ENCODE measurements at places on chromosomes 4 and X.

GRCh38 chr4:158094413-158095134 lies 78.3 kb downstream of the GASK1B start:
- no peak for DNase-seq

DNA sequence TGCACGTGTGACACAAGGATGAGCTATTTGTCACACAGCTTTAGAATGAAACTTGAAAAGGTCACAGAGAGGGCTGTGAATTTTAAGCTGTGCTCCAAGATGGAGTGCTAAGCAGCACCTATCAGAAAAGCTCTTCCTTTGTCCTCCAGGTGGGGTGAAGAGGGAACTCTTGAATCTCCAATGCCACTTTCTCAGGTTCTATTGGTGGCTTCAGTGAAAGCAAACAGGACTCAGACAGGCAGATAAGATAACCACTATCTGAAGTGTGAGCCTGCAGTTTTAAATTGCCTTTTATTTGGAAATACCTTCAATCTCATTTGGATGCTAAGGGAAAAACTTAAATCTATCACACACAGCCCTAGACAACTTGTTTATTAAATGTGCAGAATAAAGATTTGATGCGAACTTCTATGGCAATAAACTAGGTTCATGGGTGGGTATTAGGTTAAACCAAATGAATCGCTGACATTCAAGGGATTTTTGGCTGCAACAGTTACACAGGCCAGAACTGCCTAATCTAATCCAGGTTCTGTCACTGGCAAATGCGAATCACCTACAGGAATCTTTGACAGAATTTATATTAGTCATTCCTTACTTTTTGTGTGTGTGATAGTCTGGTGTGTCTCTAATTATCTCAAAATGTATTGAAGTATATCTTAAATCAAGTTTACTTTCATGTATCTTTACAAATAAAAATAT lies 13.6 kb upstream of the PDGFRA start:
- DNase-seq, result no peak

GRCh38 chr4:174553828-174554227 lies 31.5 kb upstream of the HPGD start:
- DNase-seq, result no peak

DNA sequence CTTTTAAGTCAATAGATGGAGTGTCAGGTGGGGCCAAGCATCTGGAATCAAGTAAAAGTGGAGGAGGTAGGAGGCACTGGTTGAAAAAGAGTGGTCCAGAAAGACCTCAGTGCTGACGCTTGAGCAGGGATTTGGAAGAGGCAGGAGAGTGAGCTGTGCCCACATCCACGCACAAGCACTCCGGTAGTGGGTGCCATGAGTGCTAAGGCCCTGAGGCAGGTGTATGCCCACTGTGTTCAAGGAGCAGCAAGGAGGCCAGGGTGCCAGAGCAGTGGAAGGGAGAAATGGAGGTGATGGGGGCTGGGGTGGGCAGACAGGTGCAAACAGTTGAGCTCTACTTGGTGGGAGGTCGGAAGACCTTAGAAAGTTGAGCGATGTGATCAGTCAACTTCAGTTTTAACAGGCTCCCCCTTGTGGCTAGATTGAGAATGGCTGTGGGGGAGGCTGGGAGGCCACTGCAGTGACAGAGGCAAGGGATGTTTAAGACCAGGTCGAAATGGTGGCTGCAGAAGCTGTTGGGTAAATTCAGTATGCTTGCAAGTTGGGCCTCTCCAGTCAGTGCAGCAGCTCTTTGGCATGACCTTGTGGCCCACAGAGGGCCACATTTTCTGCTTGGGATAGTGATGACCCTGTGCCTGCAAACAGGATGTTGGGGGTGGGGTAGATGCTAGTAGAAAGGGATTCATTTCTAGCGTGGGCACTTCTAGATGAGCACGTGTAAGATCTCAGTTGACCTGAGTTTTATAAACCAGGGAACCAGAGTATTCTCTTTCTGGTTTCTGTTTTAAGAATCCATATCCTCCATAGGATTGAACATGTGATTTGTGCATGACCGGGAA lies 12.7 kb downstream of the TKTL1 start:
- DNase-seq, result no peak

GRCh38 chrX:15702488-15703371 lies 35.3 kb upstream of the CA5B start:
- DNase-seq, result no peak

GRCh38 chrX:111687305-111687704 lies 6.3 kb downstream of the ALG13 start:
- DNase-seq, result no peak

GRCh38 chrX:17656035-17656418 lies 81.3 kb upstream of the SCML1 start:
- DNase-seq, result no peak

- no peak for DNase-seq
Measured at GRCh38 chr4:104826171-104826570, 320.5 kb upstream of the TET2 start.

DNA sequence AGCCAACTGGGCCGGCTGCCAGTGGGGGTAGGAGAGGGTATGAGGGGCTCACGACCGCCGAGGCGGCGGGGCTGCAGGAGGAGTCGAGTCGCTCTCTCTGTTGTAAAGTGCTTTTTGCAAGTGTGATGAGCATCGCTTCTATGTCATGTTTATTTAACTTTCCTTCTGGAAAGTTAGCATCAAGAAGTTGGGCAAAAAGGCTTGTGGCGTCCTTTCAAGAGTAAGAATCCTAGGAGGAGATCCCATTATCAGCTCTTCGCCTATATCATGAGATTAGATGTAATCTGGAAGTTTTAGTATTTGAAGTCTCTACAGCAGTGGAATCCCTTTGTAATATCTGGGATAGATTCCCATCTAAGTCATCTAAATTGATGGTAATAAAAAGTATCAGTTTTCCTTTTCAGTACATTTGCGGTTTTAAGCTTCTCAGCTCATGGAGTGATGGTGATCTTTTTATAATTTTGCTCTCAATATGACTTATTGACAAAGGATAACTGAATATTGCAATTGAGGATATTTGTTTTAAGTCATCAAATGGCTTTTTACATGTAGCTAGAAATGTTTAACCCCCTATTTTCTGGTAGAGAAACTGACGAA lies 1.7 kb downstream of the GALNT7 start:
- no peak for DNase-seq

GRCh38 chr4:121273191-121273590 lies 107.6 kb downstream of the QRFPR start:
- DNase-seq, result no peak

GRCh38 chrX:22542641-22543040 lies 269.9 kb downstream of the CBLL2 start:
- DNase-seq, result no peak

- no peak for DNase-seq
Measured at GRCh38 chrX:78168065-78168464, 28.6 kb upstream of the TAF9B start.
